ENCODE measurements at places on chromosomes 2 and 18.

GRCh38 chr2:42971947-42972736, 179.8 kb upstream of the HAAO start:
- peak; percentile 6 for DNase-seq

DNA sequence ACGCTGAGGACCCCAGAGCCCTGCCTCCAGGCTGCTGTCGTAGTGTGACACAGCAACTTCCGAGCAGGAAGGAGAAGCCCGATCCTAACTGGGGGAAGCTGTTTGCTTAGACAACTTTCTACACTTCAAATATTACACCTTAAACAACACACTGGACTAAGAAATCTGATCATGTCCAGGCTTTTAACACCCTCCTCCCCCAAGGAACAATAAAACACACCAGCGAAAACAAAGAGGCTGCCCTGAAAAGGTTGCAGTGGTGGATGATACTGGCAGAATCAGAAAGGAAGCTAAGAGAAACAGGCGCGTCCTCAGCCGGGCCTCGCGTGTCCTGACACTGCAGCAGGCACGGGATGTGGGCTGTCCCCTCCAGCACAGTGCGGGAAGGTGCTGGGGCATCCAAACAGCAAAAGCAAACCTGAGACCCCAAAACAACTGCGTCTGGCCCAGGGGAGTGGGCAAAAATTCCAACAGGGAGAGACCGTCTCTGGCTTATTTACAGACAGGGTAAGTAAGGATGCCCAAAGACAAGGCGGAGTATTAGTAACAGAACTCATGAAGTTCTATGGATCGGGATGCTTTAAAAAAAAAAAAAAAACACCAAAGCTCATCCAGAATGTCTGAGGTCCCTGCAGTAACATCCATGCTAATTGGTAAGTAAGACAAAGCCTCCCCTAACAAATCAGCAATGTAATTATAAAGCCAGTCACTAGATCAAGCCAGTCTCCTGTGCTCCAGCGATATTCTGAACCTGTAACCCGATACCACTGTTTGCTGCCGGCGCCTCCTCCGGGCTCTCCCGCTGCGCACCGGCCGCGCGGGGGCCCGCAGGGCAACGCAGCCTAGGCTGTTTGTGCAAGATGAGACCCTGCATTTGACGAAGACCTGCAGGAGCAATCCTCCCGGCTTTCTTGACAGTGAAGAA, 9.0 kb downstream of the SERTAD2 start:
- DNase-seq: peak; percentile 56

- DNase-seq: no peak
Observed at GRCh38 chr2:23361152-23361551, 23.8 kb upstream of the KLHL29 start.

DNA sequence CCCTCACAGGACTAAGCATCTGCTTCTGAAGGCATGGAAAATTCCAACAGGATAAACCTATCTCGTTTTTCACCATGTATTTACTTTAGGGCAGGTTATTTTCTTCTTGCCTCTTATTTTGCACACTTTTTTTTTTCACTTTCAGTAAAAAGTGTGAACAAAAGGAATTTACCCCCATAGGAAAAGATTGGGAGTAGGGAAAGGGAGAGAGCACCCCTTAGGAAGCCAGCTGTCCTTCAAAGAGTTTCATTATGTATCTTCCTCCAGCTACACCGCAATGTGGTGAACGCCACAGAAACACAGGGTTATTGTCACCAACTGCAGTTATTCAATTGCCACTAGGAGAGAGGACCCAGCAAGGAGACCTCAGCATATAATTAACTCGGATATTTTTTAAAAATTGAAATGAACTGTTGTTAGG, 286.2 kb upstream of the VRK2 start:
- DNase-seq: no peak

DNA sequence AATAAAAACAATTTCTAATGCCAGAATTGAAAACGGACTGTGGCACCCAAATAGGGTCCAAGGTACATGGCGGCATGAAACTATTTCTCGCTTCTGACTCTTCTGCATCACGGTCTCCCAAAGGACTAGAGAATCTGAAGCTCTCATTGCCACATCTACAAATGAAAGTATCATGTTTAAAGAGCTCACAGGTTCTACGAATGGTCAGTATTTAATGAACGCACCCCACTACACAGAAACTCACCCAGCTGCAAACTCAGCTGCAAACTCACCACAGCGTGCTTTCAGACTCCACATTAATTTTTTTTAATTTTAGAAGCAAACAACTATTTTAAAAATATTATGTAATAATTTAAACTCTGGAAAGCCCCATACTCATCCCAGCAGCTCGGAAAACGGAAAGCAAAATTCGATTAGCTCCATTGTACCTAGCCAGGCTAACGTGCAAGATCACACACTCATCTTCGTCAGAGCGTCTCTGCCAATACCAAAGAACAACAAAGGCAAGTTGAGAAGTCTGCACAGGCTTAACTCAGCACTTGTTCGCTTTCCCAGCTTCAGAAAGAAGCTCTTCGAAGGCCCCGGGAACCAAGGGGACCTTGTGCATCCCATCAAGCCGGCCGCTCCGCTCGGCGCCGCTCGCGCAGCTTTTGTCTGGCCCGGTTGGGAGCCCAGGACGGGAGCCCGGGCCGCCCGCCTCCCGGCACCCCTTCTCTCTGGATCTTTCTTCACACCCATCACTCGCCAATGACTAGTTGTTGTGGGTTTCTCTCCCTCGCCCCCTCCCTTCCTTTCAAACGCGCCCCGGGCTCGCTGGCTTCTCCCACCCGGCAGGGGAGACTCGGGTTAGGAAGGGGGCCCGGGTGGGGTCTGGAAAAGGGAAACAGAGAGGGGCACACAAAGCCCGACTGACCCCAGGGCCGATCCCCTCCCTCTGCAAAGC, 785 bp downstream of the CLASP1 start:
- peak; percentile 49 for DNase-seq

- DNase-seq: no peak
Observed at GRCh38 chr2:25881764-25882163, 3.5 kb upstream of the ASXL2 start.

- DNase-seq: no peak
Observed at GRCh38 chr2:187542123-187542522, 12.1 kb downstream of the TFPI start.

DNA sequence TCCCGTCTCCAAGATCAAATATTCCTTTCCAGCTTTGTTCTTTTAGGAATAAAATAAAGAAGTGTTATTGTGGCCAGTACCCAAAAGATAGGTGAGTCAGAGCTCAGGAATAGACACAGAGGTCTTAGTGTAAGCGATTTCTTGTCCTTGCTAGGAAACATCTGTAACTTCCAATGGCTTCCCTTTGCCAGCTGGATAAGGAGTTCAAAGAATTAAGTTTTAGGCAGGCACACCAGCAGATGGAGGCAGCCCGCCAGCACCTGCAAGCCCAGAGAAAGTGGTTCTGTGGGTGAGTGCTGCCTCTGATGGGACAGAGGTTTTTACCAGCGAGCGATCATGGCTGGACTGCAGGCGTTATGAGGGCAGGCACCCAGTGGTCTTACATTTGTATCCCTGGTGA, 125.4 kb downstream of the MGAT5 start:
- DNase-seq: no peak

DNA sequence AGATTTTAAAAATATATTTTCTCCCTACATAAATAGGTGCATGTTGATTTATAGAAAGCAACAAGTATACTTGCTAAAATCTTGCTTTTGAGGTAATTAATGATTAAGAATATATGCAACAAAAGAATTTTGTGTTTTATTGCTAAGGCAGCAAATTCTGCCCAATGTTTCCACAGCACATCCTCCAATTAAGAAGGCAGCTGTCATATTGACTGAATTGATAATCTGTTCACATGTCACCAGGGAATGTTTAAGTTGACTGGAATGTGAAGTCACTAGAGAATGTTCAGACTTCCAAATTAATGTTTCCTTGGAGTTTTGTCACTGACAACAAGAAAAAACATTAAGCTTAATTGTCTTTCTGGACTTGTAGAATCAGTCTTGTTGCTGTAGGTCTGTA, 1602.7 kb upstream of the SLC39A10 start:
- DNase-seq: no peak

GRCh38 chr18:74949611-74950010, 259.3 kb downstream of the PTGR3 start:
- no peak for DNase-seq

DNA sequence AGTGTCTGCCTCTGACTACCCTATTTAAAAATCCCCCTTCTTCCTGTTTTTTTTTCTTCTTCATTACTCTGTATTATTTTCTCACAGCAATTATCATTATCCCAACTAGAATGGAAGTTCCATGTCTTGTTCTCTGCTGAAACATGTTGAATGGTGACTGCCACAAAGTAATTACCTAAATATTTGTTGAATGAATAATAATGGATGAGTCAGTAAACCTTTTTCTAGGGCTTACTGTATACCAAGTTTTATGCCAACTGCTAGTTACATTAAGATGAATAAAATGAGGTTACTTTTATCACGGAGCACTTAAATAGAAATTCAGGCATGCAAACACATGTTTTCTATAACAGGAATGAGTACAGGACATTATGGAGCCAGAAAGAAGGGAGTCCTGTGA, 490.6 kb downstream of the THSD7B start:
- DNase-seq: no peak

GRCh38 chr2:167411367-167411766, 523.1 kb downstream of the XIRP2 start:
- DNase-seq: no peak

- DNase-seq: no peak
Observed at GRCh38 chr2:45898819-45899218, 247.3 kb downstream of the PRKCE start.

- no peak for DNase-seq
Observed at GRCh38 chr2:12199491-12200211, 453.2 kb downstream of the LPIN1 start.

DNA sequence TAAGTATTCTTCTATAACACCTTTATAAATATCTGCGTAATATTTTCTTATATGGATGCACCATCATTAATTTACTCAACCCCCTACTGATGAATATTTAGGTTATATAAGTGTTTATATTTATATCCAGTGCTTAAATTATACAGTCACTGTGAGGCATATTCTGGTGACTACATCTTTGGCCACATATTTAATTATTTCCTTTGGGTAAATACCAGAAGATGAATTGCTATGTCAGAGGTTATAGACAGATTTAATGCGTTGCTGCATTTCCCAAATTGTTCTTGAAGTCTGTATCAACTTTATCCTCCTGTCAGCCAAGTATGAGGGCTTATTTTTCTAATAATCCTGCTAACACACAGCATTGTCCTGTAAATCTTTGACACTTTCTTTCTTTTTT, 18.7 kb downstream of the DYSF start:
- DNase-seq: no peak

DNA sequence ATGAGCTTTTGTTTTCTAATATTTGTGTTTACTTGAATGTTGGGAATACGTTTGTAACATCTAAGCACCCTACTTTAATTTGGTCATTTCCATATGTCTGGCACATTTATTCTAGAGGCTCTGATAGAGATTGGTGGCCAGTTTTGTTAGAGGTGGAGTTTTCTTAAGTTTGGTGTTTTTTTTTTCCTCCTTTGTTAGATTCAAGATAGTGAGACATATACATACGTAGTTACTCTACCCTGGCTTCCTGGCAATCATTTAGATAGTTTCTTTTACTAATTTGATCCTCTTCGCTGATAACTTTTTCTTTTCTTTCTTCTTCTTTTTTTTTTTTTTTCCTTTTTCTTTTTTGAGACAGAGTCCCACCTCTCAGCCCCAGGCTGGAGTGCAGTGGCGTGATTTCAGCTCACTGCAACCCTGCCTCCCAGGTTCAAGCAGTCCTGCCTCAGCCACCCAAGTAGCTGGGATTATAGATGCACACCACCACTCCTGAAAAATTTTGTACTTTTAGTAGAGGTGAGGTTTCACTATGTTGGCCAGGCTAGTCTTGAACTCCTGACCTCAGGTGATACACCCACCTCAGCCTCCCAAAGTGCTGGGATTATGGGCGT, 26.6 kb downstream of the SMCHD1 start:
- no peak for DNase-seq

GRCh38 chr18:3100498-3101132, 87.7 kb upstream of the LPIN2 start:
- no peak for DNase-seq

DNA sequence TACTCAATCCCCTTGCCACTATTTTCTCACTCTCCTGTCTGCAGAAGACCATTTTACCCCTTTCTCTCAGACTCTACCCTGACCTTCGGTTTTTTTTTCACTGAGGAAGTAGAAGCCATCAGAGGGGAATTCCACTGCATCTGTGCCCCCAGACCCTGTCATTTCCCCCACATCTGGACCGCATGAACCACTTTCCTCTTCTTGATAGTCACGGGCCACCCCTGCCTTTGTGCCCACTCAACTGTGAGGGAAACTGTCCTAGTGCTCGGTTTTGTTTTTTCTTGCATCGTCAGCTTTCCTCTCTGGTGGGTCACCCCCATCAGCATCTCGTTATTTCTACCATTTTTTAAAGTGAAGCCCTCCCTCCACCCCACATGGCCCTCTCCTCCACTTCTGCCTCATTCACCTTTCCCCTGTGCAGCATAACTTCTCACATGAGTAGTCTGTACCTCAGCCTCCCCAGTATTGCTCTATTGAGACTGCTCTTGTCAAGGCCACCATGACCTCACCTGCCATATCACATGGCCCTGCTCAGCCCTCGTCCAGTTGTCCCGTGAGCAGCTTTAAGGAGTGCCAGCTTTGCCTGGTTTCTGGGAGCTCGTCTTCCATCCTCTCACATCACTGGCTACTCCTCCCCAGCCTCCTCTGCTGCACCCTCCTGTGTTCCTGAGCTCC, 32.4 kb downstream of the TMEM87B start:
- DNase-seq: no peak

GRCh38 chr2:231683292-231684235, 24.8 kb upstream of the PTMA start:
- DNase-seq: no peak

GRCh38 chr2:29220506-29221270, 105.5 kb downstream of the CLIP4 start:
- no peak for DNase-seq

GRCh38 chr2:17242813-17243485, 275.3 kb downstream of the RAD51AP2 start:
- DNase-seq: no peak

Measured in activated CD4-positive, alpha-beta T cell treated with anti-CD3 and anti-CD28 coated beads, Interleukin-2, Interleukin-4, amounts not matched to agents 100 ng/mL and 50 ng/mL, durations not matched to agents 16 hours and 8 hours (primary cell).